Lung microvascular endothelial cell (primary cell): ENCODE measurements at places on chromosomes 5 and 9.

DNA sequence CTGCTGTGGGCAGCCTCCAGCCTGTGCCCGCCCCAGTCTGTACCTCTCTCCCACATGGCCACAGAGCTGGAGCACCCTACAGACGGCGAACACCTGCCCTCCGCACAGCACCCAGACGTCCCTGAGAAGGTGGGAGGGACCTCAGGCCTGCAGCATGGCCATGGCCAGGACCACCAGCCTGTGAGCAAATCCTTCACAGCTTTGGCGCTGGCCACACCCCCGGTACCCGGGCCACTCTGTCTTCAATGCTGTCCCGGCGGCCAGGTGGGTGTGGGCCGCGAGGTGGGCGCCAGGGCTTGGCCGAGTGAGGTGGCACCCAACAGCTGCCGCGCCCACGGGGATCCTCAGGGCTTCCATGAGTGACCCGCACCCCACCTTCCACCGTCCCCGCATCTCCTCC, 18.7 kb downstream of the NOTCH1 start:
- DNase-seq = no peak

DNA sequence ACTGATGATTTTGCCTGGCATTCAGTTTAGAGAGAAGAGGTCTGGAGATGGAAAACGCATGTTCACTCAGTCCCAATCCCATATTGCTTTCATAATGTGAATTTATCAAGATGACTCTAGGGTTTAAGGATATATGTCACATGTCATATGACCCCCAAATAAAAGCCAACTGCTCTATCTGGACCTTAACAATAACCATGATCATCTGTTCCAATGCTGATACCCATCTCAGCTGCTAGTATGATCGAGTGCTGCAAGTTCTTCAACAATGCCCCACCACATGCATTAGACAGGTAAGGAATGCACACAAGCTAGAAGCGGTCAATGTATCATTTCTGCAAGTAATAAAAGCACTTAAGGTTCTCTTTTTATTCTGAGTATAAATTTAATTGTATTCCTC, 91.8 kb downstream of the OXCT1 start:
- no peak for DNase-seq

- DNase-seq = no peak
Measured at GRCh38 chr5:123163225-123163876, 74.3 kb downstream of the PRDM6 start.

DNA sequence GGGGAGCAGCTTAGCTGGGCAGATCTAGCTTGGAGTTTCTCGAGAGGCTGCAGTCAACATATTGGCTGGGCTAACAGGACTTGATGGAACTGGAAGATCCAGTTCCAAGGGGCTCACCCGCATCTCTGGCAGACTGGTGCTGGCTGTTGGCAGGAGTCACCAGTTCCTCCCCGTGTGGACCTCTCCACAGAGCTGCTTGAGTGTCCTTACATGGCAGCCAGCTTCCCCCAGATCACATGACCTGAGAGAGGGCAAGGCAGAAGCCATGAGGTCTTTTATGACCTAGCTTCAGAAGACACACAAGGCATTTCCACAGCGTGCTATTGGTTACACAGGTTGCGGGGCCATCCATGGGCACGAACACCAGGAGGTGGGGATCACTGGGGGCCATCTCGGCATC, 26.4 kb upstream of the RXRA start:
- DNase-seq = no peak

DNA sequence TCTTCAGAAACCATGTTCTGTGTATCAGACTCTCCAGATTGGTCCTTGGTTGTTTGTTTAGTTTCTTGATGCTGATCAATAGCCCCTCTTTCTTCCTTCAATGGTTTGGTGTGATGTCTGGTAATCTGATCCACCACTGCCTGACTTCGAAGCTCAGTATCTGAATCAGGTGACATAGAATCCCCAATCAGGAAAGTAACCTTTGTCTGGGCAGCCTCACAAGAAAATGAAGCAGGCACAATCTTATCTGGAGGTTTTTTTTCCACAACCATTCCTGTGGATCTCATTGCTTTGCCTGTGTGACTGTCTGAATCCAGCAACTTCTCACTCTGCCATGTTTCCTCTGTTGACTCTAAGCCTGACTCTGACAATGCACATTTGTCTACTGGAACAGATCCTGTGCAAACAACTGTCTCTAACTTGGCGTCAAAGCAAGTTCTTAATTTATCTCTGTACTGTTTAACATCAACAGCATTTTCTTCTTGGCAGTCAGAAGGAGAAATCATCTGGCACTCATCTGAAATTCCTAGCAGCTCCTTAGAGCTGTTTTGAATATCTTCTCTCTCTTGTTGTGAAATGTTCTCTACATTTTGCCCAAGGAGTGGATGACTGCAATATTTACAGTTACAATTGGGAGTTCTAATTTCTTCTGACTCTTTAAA, 37.1 kb upstream of the RAPGEF6 start:
- peak; percentile 38 for DNase-seq

DNA sequence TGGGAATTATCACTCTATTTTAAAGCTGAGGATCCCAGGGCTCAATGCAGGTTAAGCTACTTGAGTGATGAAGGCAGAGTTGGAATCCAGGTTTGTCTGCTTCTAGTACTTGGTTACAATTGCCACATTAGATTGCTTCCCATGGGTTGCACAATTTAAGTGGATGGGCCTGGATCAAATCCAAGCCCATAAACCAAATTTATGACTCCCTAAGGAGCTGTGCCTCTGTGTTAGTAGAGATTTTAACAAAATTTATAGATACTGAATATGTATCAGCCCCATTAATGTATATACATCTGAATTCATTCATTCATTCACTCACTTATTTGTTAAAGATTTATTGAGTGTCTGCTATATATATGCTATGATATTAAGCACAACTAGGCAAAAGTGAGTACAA, 332.3 kb upstream of the KLF9 start:
- no peak for DNase-seq

DNA sequence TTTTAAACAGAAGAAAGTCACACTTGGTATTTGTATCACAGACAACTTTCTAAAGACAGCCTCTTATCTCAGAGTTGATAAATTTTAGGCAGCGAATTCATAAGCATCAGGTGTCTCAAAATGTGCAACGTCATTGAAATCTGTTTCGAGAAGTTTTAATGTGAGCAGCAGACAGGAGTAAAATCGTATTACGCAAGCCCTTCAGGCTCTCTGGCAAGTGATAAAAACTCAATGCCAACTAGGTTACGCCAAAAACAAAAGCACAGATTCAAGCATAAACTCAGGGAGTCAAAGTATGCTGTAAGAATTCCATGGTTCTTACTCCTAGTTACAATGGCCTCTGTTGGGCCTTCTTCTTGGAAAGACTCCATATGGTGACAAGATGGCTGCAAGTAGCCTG, 244.7 kb downstream of the SEMA5A start:
- no peak for DNase-seq

DNA sequence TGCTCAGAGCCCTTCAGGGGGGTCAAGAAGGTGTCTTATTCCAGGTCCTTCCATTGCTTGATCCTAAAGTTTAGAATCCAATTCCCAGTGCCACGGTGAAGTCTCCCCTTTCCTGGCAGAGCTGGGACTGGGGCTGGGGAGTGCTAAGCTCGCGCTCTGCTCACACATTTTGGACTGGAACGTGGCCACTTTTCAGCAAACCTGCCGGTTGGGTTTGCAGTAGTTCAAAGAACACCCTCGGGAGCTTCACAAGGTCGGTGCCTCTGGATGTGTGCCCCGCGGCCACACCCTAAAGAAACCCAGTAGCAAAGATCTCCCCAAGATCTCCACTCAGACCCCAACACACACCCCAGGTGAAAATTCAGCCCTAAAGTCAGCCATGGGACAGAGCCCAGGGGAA, at the start of gene C9orf152:
Gene C9orf152, minus strand, starts transcription at position 129 of the 400 bp plus-strand sequence. CDS start 580 bp downstream, outside the sequence.
- DNase-seq = no peak

GRCh38 chr9:4242239-4242638, 57.6 kb downstream of the GLIS3 start:
- DNase-seq = no peak

- peak; percentile 83 for DNase-seq
Measured at GRCh38 chr9:113682297-113682771, 193.8 kb upstream of the ZNF618 start.

DNA sequence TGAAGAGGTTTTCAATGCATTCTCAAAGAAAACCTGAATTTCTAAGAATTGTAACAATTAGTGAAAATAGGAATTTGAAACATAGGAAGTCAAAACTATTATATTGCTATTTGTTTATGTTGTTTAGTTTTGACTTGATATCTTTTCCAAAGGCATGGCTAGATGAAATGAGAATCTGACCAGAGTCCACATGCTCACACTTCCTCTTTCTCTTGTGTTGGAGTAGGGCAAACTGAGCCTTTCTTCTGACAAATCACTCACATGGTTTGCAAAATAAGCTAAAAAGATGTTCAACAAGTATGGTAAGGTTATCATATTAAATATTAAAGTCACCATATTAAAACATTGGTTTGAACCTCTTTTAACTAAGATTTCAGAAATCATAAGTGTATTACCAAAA, 512.6 kb downstream of the ISL1 start:
- no peak for DNase-seq

DNA sequence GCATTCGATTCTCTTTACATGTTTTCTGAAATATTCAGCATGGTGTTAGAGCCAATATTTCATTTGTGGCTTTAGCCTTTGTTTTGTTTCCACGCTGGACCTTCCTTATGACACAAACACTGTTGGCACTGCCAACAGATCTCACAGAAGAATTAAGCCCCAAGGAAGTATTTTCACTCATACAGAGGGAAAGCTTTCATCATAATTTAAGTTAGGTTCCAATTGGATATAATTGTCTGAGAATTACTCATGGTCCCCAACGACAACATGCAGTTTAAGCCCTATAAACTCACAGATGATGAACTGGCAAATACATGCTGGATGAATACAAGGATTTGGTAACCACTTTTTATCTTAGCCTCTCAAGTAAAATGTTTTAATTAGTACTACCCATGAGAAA, 259.5 kb downstream of the EBF1 start:
- DNase-seq = no peak

- DNase-seq = peak; percentile 69
Measured at GRCh38 chr5:8756498-8757084, 789.3 kb downstream of the SEMA5A start.

DNA sequence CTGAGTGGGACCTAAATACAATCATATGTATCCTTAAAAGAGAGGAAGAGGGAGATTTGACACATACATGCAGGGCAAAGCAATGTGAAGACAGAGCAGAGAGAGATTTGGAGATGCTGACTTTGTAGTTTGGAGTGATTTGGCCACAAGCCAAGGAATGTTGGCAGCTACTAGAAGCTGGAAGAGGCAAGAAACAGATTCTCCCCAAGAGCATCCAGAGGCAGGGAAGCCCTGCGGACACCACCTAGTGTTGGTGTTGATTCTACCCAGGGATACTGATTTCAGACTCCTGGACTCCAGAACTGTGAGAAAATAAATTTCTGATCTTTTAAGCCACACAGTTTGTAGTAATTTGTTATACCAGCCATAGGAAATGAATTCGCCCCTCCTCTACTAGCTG, 64.9 kb upstream of the OSMR start:
- DNase-seq = peak; percentile 58

DNA sequence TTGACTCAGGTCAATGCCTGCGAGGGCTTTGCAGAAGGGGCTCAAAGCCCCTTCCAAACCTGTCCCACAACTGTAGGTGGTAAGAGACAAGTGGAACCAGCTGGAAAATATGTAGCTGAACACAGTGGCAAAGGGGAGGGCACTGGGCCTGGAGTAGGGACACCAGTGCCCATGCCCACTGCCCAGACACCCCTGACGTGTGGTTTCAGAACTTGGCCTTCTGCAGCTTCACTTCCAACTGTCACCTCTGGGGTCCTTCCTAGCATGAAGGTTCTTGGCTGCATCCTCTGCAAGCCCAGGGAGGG, 233.1 kb upstream of the IRX1 start:
- no peak for DNase-seq

GRCh38 chr9:124947727-124948391, 7.0 kb upstream of the GOLGA1 start:
- DNase-seq = no peak

DNA sequence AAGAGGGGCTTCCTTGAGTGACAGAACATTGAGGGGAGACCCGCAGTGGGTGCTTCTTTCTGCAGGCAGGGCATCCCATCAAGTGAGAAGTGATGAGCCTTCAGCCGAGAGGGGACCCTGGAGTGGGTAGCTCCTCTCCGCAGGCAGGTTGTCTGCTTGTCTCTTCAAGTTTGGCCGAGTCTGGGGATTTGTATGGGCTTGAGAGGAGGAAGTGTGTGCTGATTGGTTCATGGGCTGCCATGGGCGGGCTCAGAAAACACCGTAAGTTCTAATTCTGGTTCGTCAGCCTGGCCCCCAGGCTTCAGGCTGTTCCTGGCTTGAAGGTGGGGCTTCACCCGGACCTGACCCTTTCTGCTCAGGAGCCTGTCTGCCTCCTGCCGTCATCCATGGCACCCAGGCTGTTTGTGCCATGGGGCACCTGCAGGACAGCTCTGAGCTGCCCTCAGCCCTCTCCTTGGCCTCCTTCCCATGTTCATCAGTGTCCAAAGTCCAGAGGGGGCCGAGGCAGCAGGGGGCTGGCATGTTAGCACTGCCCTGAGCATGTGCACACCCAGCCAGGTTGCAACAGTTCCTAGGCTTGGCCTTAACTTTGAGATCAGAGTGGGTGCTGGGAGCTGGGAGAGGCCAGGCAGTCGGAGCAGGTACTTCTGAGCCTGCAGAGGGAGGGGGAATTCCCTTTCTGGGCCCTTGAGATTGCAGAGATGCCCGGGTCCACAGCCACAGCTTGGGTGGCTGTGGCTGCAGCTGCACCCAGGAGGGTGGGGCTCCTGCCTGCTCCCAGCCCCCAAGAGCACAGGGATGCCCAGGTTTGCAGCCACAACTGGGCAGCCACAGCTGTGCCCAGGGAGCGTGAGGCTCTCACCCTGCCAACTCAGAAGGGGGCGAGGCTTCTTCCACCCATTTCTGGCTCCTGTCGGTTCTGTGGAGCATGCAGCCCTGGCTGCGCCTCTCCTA, 13.5 kb upstream of the DHFR start:
- no peak for DNase-seq

DNA sequence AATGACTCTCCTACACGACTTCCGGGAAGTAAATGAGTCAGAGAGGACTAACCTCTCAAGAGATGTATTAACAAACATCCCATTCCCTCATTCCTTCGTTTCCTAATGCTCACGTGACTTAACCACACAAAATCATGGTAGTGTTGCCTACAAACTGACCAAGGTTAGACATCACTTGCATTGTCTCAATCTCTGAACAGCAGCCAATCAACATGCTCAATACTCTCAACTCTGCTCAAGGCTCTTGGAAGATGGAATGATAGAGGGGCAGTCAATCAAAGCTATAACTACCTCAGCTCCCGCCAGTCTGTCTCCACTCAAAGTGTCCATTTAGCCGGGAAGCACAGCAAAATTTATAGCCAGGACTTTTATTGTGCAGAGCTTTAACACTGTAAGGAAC, 143.8 kb upstream of the PIK3R1 start:
- DNase-seq = no peak
